ENCODE measurements at places on chromosomes 2 and 18.

DNA sequence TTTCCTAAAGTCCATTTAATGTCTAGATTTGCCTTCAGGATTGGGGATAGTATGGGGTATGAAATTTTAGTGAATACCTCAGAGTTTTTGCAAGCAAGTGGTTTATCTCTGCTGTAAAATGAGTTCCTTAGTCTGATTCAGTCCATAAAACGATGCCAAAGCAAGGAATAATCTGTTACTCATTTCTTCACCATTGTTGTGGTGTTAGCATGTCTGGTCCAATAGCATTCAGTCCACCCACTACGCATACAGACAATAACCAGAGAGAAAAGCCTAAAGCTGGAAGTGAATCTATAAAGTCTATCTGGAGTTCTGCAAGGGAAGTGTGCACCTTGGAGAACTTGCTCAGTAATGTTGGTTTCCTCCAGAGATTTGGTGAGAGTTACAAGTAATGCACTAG lies 12.9 kb upstream of the DPP4 start:
- DNase-seq, result no peak

GRCh38 chr2:39431592-39432316 lies 5.3 kb downstream of the MAP4K3 start:
- DNase-seq, result no peak

DNA sequence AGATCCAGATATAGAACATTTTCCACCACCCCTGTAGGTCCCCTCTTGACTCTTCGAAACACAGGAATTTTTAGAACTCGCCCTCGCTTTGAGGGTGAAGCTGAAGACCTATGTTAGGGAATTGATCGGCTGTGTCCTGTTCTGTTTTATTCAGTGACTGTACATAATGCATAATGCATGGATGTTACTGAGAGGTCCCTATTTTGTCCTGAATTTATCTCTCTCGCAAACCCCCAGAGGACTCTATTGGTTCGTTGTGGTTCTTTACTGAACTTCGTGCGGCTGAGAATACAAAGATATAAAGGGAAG lies 431 bp upstream of the EIF5B start:
- DNase-seq, result no peak

- no peak for DNase-seq
Measured at GRCh38 chr2:40360652-40361051, 91.2 kb downstream of the SLC8A1 start.

DNA sequence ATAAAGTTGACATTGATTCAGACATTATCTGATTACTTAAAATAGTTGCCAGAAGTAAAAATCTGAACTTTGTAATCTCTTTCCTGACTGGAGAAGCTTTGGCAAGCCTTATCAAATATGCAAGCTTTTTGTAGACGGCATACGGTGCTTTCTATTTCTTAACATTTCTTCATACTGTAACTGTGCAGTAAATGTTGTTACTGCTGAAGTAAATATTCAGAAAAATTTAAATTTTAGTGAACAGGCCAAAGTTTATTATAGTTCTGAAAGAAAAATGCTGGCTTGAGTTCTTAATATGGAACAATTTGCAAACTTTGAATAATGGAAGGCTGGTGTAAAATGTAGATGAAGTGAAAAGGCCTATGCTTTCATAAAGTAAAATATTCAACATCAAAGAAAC lies 1.8 kb downstream of the TTN start:
- no peak for DNase-seq

- DNase-seq, result no peak
Measured at GRCh38 chr2:39719317-39719716, 53.6 kb downstream of the TMEM178A start.

DNA sequence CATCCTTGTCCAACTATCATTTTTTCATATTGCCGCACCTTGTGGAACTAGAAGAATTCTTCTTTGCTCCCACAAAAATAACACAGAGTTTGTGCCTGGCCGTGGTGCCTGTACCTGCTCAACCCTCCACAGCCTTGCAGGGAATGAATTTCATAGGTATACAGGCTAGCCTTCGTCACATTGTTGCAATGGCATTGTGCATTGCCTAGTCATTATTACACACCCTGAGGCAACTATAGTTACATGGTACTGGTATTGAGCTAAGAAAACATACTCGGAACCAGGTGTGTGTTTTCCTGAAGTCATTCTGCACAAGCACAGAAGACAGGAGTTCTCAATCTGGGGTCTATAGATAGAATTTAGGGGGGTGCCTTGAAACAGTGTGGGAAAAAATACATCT lies 188.0 kb upstream of the CTAGE1 start:
- no peak for DNase-seq

DNA sequence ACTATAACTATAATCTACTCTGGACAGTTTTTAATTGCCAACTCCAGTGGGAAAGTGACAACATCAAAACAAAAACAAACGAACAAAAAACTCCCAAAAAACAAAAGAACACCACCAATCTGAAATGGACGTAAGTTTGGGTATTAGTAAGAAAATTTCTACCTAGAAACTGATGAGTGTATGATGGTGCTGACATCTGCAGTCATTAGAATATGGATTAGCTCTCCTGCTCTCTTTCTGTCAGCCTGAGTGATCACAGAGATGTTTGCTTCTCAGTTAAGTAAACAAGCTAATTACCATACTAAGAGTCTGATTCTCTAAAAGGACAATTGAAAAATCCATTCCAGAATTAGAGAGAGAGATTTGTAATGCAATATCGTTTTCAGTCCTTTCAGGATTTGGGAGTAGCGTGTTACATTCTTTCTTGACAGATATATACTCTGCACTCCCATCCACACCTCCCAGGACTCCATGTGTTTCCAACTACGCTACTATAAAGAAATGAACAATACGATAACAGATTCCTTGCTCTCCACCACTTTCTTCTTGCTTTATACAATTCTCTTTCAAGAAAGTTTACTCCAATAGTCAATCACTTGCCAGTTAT lies 1347.4 kb upstream of the PIK3C3 start:
- DNase-seq, result no peak
